ENCODE measurements at places on chromosomes 4 and X.
A peak's percentile ranks its signal among the peaks of the same experiment; 100 is the strongest.

DNA sequence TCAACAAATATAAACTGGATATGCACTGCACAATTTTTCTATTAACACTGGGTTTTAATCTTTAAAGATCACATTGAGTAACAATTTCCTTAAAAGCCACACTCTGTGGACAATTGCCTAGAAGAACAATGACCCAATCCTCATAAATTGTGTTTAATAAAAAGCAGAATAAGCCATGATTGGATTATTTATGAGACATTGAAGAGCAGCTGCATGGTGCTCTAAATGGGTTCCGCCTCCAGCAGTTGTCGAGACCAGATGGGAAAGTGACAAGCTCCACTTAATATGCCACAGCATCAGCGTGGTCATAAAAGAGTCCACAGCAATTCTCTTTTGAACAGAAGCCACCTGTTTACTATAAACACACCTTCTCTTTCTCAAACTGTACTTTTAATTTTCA, 635.2 kb upstream of the FRG1 start:
- DNase-seq = no peak

GRCh38 chr4:138761638-138762220, 253.9 kb upstream of the NOCT start:
- DNase-seq = no peak

DNA sequence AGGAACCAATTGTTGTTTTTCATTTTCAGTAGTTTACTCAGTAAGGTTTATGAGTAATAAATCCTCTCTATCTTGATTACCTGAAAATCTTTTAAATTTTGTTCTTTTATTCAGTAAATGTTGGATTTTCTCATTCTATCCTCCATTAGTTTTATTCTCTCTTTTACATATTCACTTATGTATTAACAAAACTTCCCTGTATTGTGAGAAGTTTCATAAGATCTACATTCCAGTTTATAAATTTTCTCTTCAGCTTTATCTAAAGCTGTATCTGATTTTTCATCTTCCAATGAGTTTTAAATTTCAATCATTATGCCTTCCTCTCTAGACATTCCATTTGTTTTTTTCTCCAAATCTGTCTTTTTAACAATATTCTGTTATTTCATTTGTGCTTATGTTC, 310.2 kb downstream of the UNC5C start:
- no peak for DNase-seq

DNA sequence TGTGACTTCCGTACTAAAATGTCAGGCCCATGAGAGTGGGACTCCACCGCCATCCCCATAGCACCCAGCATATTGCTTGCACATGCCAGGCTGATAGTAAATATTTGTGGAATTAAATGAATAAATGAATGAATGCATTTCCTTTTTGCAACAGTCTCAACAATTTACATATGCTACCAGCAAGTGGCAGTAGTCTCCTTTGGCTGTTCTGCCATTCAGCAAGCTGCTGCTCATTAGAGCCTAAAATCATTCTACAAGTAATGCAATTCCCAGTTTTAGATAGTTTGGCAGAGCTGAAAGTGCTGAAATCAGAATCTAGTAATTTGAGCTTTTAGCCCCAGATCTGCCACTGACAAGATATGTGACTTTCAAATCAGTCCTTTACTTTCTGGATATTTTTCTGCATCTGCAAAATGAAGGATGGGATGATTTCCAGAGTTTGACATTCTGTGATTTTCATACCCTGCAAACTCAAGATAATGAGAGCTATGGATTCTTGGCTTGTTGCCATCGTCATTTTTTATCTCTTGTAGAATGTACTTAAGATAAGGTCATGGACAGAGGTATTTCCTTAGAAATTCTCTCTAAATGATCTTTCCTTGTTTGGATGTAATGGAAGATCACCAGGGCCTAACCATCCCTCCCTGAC, 35.7 kb upstream of the INTS6L start:
- DNase-seq = no peak

DNA sequence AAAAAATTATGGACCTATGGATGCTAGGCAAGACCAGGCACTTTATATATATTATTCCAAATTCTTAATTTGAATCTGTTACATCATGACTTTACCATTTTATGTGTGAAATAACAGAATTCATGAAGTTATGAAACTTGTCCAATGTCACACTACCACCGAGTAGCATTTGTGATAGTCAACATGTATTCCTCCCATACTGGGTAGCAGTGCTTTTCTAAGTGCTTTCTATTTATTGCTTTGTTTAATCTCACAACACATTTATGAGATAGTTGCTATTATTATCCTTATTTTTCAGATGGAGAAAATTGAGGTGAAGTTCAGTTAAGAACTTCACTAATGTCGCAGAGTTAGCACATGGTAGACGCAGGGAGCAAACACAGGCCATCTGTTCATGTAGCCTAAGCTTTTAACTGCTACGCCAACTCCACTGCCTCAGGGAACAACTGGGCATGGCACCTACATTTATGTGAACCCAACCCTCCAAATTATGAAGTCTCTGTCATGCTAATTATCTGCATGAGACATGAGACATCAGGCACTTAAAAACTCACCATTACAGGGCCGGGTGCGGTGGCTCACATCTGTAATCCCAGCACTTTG, 20.8 kb downstream of the GUCY1A1 start:
- no peak for DNase-seq

- DNase-seq = no peak
Measured at GRCh38 chr4:99885063-99885664, 9.1 kb downstream of the LAMTOR3 start.

DNA sequence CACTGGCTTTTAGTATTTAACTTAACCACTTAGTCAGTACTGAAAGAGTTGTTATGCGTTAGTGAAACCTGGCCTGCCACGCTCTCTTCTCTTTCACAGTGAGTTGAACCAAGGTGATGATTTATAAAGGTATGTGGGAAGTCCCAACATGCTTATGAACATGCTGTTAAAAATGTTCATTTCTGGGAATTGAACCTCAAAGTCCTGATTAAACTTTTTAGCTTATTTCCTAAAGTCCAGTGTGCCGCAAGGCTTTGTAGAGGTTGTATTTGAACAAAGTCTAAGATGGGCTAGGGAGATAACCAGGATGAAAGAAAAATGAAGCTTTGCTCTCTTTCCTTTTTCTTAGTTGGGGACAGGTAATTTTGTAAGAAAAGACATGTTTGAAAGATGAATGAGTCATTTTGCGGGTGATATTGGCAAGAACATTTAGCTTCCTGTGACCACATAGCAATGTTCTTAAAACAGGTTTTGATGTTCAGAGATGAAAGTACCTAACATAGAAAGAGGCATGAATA, 270.3 kb downstream of the DTHD1 start:
- peak; percentile 18 for DNase-seq

DNA sequence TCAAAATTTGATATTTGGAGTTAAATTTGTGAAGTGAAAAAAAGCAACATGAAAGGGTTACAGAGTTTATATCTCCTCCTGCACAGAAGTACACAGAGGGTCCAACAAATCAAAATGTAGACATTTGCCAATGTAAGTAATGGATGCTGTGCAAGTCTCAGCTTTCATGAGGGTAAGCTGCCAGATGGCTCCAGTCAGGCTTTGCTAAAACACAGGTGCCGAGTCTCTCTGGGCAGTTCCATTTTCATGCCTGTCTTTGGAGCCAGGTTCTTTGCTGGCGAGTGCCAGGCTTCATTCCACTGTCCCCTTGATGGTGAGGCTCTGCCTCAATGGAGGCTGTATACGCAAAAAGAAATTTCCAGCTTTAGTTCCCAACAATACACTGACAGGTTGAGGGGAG, 27.9 kb downstream of the SLC4A4 start:
- no peak for DNase-seq

DNA sequence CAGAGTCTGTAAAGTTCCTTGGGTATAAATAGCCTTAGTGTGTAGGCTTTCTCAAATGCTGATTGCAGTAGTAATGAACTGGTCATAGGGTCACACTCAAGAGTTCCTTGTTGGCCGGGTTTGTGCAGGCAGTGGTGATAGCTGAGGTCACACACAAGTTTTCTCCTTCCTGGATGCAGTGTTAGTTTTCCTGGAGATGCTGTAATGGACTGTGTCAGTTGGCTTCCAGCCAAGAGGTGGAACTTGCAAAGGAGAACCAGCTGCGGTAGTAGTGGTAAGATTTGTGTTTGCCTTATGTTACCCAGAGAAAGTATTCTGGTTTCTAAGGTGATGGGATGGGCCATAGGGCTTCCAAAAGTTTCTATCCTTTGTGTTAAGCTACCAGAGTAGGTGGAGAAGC, 409.8 kb upstream of the FRG1 start:
- no peak for DNase-seq

GRCh38 chrX:69165087-69165651, at the start of gene PJA1:
TSS of gene PJA1 (minus strand) at chrX:69165453. CDS start at chrX:69163073, 2,380 bp downstream.
- DNase-seq = peak; percentile 64

DNA sequence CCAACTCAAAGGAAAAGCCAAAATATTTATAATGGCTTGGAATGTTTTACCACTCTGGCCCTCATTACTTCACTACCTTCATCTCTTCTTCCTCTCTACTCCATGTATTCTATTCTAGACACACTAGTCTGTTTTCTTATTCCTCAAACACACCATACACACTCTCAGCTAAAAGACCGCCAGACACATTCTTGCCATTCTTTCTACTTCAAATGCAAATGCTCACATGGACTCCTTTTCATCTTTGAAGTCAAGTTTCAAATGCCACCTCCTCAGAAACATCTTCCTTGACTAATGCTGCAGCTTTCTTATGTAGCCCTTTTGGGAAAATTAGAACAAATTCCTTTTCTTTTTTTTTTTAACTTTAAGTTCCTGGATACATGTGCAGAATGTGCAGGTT, 412.9 kb upstream of the FMR1 start:
- no peak for DNase-seq

GRCh38 chr4:101240099-101240498, 107.2 kb downstream of the PPP3CA start:
- DNase-seq = no peak

GRCh38 chr4:26032142-26032541, 118.1 kb downstream of the SMIM20 start:
- DNase-seq = no peak

DNA sequence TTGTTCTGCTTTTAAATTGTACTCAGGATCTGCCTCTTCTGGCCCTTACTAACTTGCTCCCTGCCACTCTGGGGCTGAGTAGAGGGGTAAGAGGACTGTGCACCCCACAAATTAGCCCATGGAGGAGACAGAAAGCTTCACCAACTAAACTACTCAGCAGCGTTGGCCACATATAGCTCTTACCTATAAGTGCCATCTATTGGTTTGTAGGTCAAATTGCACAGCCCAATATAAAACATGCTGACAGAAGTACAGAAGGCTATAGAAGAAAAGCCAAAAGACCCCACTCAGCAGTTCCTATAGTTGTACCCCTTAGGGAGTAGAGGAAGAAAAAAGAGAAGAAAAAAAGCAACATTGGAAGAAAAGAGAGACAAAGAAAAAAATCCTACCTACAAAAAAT, 341.2 kb upstream of the FMR1 start:
- DNase-seq = no peak

DNA sequence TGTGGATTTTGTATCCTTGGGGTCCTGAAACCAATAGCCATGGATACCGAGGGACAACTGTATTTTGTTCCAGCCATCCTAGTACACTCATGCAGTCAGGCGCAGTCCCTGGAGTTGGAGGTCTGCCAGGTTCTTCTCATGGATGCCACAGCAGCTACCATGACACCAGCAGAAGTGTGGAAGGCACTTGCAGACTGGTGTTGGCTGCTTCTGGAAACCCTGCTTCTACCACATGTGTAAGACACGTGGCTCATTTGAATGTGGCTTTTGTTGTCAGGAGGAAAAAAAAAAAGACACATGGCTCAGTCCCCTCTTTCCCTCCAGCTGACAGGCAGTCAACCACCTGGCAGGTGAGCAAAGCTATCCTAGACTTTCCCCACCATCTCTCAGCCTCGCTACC, 19.4 kb downstream of the DRD5 start:
- DNase-seq = no peak

- DNase-seq = no peak
Measured at GRCh38 chrX:30495468-30495867, 82.1 kb downstream of the TASL start.

- DNase-seq = no peak
Measured at GRCh38 chrX:18877469-18877868, 106.4 kb downstream of the PHKA2 start.

DNA sequence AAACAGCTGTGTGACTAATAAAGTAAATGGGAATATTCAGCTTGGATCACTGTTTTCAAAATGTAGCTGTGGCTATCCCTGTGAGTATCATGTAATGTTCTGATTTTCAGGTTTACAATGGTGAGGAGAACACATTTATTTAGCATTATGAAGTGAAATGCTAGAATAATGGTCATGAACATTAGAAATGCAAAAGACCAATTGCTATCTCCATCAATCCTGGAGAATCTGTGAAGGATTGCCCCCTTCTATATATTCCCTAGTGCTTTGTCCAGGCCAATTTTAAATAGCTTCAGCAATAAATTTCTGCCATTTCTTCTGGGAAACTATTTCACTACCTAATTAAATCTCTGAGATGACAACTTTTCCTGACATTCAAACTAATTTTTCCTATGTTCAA, 1399.1 kb downstream of the PCDH19 start:
- no peak for DNase-seq

DNA sequence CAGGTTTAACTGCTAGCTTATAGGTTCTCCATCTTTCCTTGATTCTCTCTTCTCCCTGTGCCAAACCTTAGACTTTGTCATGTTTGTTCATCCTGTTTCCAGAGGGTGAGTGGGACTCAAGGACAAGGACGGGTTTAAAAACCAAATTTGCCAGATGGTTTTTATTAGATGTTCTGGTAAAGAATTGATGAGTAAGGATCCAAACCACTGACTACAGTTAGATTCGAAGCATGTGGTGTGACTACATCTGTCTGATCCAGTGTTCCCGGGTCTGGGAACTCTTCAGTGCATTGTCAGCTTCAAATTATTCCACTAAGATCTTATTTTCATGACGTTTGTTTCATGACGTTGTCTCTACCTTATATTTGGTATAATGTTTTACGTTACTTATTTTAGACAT, 37.5 kb downstream of the MTMR1 start:
- no peak for DNase-seq

DNA sequence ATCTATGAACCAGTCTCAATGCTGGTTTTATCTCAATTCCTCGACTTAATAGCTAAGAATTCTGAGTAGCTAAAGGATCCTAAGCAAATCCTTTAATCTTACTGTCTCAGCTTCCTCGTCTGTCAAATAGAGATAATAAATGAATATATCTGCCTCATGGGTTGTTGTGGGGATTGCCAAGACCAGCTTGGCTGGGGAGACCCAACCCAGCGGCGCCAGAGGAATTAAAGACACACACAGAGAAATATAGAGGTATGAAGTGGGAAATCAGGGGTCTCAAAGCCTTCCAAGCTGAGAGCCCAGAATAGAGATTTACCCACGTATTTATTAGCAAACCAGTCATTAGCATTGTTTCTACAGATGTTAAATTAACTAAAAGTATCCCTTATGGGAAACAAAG, 41.9 kb downstream of the SLC34A2 start:
- no peak for DNase-seq
